ENCODE measurements at places on chromosomes 2 and 18. TPM values are rescaled to one million over a fixed set of nuclear protein-coding genes. Genes with fewer than 3 reads are reported as not detected.

GRCh38 chr2:174667250-174667860 lies 69.8 kb upstream of the WIPF1 start:
- DNase-seq = no peak

DNA sequence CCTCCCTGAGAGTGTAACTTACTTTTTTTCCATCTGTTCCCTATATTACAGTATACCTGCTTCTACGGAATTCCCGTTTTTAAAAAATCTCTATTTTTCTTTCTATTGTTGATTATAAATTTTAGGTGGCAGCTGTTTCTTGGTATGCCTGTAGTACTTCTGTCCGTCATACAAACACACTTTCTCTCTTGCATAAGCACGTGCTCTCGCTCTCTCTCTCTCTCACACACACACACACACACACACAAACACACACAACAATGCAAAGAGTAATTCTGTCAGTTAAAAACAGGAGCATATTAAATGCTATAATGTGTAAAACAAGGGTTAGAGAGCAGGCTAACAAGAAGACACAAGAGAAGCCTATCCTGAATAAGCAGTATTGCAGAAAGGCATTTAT lies 140.5 kb downstream of the THADA start:
- DNase-seq = no peak

Gene TUBA4B
- total RNA-seq = not detected

Gene DNER
- not detected for total RNA-seq

GRCh38 chr18:2569338-2570207 lies 1.7 kb downstream of the METTL4 start:
- no peak for DNase-seq

GRCh38 chr2:85697096-85697495 lies 2.9 kb downstream of the GNLY start:
- no peak for DNase-seq

GRCh38 chr18:47950511-47950910 lies 20.1 kb upstream of the SMAD2 start:
- DNase-seq = no peak

DNA sequence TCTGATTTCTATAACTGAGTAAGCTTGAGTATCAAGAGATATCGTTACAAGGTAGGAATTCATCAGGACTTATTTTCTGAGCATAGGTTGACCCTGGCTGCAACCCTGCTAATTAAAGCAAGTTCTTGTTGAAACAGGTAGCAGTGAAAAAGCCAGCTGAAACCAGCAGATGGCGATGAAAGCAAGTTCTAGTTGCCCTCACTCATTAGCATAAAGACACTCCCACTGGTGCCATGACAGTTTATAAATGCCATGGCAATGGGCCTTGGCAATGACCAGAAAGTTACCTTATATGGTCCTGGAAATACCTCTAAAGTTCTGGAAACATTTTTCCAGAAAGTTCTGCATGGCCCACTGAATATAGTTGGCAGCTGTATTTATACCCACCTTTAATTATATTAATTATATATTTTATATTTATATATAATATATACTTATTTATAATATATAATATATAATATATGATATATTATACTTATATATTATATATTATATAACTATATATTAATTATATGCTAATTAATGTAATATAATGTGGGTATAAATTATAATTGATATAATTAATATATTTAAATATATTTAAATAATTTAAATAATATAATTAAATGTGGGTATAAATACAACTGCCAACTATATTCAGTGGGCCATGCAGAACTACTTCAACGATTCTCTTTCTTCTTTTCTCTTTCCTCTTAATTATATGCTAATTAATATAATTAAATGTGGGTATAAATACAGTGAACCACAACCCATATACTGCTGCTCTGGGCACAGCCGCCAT lies 188.0 kb downstream of the CDH7 start:
- DNase-seq = no peak

DNA sequence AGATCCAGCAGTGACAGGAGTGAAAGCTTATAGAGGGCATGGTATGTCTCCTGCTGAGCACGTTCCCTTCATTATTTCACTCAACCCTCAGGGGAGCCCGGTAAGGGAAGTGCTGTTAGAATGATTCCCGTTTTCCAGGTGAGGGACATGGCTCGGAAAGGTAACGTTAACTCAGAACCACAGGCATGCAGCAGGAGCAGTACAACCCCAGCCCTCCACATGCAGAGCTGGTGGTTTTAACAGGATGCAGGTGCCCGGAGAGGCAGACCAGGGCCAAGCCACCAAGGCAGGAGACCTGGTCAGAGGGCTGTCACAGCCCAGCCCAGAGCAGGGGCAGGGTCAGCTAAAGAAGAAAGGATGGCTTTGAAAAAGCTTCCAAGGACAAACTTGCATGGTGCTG lies 268.5 kb downstream of the SH3BP4 start:
- DNase-seq = no peak

- DNase-seq = no peak
Measured at GRCh38 chr2:20212459-20212870, 12.5 kb downstream of the SDC1 start.

GRCh38 chr18:35571138-35571537 lies 10.4 kb upstream of the GALNT1 start:
- DNase-seq = no peak

Gene CD8B2
- total RNA-seq = 0.64 TPM

DNA sequence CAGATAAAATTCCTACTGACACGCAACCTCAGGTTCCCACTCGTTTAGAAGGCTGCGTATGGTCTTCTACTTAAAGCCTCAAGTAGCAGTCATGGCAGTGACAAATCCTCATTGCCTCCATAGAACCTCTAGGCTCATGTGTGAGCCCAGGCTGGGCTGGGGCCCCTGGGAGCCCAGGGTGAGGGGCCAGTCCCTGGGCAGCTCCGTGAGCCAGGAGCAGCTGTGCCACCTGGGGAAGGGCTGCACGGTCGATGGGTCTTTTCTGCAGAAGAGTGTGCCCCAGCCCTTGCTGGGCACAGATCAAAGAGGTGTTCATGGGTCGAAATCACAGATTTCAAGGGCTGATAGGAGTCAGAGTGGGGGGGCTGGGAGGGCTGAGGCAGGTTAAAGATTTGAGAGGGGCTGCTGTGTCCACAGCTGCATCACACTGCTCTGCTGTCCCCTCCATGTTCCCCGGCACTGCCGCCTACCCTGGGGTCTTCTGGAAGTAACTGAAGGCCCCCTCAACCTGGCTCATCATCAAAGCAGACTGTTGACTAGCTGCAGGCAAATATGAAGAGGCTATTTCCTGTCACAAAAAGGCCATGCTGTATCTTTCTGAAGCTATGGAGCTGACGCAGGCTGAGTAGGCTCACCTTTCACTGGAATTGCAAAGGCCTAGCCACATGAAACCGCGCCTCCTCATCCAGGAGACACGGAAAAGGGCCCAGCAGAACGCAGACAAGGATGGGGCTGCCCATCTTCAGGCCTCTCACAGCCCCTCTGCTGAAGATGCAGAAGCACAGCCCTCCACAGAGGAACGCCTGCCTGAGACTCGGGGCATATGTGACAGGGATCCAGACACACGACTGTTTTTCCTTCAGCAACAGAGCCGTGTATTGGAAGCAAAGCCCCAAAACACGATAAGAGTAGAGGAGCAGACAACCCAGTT lies 35.7 kb upstream of the ALPP start:
- no peak for DNase-seq

GRCh38 chr2:36489281-36489680 lies 108.7 kb downstream of the FEZ2 start:
- no peak for DNase-seq

- no peak for DNase-seq
Measured at GRCh38 chr2:137928547-137929518, 35.4 kb upstream of the HNMT start.

GRCh38 chr2:169653636-169654035 lies 40.6 kb downstream of the CFAP210 start:
- DNase-seq = no peak

- no peak for DNase-seq
Measured at GRCh38 chr2:104472076-104472475, 381.8 kb upstream of the POU3F3 start.

DNA sequence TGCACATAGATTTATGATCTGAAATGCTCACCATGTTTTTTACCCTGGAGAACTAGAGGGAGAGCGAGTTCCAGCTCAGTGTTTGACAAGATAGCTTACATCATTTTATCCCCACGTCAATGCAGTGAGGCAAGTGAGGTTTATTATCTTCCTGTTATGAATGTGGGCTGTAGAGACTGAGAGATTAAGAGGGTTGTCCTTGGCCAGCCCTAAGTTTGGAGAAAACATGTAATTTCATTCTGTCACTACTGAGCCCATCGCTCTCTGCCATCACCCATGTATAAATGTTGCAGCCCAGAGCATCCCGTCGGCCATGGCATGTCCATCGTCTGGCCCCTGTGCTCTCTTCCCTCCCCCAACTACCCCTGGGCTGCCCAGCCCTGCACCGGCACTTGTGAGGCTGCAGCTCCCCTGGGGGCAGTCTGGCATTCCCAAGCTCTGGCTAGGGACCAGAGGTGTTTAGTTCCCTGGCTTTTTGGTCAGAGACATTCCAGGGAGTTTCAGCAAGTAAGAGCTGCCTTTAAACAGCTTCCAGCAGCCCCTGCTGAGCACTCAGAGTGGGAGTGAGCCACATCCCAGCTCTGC lies 136.7 kb downstream of the ANTXR1 start:
- DNase-seq = no peak

DNA sequence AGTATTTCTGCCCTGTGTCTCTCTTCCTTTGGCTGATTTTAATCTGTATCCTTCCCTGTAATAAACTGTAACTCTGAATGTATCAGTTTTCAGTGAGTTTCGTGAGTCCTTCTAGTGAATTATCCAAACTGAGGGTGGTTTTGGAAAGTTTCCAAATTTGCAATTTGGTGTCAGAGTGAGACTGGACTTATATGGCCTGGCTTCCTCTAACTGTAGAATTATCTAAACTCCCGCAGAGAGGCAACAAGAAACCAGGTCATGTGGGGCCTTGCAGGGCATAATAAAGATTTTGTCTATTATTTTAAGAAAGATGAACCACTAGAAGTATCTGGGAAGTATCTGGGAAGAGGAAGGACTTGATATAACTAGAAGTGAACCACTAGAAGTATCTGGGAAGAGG lies 95.3 kb upstream of the RNF152 start:
- DNase-seq = no peak

DNA sequence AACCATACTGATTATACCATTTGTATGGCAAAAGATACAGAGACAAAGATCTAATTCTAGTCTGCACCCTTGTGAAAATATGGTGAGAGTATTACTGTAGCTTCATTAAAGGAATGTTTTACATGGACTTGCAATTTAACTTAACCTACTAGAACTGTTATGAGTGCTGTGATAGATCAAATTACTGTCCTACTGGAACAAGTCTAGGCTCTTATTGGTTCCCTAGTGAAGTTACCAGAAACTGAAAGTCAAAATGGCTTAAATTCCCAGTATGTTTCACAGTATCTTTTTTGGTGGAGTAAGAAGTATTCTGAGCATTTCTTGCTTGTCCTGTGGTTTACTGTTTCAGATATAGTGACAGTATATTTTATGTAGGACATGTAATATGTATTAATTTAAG lies 3.8 kb upstream of the TBR1 start:
- no peak for DNase-seq

Gene GCKR
- not detected for total RNA-seq

GRCh38 chr2:42325609-42326008 lies 35.4 kb downstream of the COX7A2L start:
- DNase-seq = no peak

Gene PROKR1
- not detected for total RNA-seq

DNA sequence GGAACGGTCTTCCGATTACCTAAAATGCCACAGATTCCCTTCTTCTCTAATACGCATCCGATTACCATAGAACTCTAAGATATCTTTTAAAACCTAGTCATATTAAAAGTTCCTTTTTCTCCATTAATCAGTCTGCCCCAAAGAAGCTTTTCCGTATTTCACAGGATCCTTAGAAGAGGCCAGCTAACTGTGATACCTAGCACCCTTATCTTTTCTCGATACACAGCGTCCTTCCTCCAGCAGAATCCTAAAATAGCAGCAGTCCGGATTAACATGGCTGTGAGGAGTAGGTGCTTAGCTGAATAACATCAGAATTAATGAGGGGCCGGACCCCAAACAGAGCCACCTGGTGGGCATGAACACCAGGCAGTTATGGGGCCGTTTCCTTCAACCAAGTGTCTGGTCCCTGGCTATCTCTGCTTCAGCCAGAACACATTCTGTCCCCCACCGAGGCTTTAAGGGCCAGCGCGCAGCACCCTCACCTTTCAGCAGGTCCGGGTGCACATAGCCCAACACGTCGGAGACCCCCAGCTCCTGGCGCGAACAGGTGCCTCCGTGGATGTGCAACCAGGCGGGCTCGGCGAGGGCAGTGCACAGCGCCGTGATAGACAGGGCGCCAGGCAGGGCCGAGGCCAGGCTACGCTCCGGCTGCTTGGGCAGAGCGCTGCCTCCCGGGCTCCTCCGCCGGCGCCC lies 995 bp downstream of the TMEM127 start:
- no peak for DNase-seq

Gene PRKCE
- total RNA-seq = 16.0 TPM

Gene CKAP2L
- not detected for total RNA-seq

DNA sequence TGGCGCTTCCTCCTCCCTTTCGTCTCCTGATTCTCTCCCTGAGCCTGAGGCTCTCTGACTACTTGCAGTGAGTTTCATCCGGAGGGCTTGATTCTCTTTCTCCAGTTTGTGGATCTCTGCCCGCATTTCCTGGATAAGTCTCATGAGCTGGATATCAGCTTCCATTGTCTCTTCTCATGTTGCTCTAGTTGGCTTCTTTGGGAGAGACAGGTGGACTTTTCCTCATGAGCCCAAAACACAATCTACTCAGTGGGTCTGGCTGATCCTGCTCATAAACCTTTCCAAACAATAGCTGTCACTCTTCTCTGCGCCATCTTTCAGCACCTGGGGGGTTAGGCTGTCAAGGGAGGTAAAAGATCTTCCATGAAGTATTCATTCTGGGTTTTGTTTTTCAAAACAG lies at the start of gene CCDC195:
Gene CCDC195 (minus strand): TSS at position 165 of the 400 bp plus-strand sequence. CDS start 0 bp downstream, at position 165.
- no peak for DNase-seq

Gene DES
- total RNA-seq = not detected

GRCh38 chr18:34222307-34223163 lies 2.2 kb downstream of the NOL4 start:
- DNase-seq = no peak

GRCh38 chr18:77114415-77115191 lies 18.0 kb downstream of the MBP start:
- DNase-seq = no peak

Gene HOXD9
- not detected for total RNA-seq

Gene TXNDC2
- not detected for total RNA-seq

- DNase-seq = no peak
Measured at GRCh38 chr2:26018184-26019055, 15.5 kb upstream of the RAB10 start.

Gene CSRNP3
- total RNA-seq = not detected

GRCh38 chr18:62438018-62438329 lies 84.9 kb upstream of the ZCCHC2 start:
- no peak for DNase-seq

DNA sequence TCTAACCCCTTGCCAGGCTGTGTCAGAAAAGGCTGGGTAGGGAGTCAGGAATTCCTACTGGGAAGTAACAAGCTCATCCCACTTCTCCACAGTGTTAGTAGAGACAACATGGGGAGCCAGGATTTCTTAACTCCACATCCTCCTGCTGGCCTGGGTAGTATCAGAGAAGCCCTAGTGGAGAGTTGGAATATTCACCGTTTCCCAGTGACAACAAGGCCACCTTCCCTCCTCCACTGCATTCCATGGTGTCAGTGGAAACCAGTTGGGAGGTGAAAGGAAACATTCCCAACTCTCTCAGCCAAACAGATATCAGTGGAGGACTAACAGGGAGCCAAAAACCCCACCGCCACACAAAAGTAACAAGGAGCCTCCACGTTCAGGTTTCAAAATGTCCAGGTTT lies 41.2 kb downstream of the SRD5A2 start:
- no peak for DNase-seq

- no peak for DNase-seq
Measured at GRCh38 chr2:43273529-43273928, 47.1 kb upstream of the ZFP36L2 start.

Measured in naive thymus-derived CD4-positive, alpha-beta T cell (primary cell).